Amniotic stem cell (primary cell): ENCODE measurements at places on chromosomes 16 and 17.

- no peak for DNase-seq
These were observed 11.5 kb downstream of the CACNA1H start for GRCh38 chr16:1164382-1164781.

DNA sequence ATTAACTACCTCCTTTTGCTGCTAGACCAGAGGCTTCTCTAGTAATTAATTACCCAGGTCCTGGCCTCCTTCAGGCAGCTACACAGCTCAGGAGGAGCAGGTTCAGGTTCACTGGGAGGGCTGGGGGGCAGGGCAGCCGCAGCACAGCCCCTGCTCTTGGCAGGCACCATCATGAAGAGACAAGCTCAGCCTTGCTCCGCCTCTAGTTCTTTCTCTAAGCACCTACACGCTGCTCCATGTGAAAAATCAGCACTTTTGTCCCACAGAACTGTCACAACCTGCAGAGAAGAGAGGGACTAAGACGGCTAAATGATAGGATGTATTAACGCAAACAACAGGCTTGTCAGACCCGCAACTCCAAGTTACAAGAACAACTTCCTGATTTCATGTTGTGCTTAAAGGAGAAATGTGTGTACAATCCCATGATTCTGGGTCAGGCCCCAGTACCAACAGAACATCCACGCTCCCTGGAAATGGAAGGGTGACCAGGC is 53.4 kb downstream of the GRB2 start:
- no peak for DNase-seq

- DNase-seq: no peak
These were observed 21.3 kb upstream of the HOXB13 start for GRCh38 chr17:48749621-48750553.

- no peak for DNase-seq
These were observed 142.4 kb upstream of the NOL11 start for GRCh38 chr17:67575325-67575724.

- no peak for DNase-seq
These were observed 11.6 kb downstream of the FLOT2 start for GRCh38 chr17:28885951-28886350.

DNA sequence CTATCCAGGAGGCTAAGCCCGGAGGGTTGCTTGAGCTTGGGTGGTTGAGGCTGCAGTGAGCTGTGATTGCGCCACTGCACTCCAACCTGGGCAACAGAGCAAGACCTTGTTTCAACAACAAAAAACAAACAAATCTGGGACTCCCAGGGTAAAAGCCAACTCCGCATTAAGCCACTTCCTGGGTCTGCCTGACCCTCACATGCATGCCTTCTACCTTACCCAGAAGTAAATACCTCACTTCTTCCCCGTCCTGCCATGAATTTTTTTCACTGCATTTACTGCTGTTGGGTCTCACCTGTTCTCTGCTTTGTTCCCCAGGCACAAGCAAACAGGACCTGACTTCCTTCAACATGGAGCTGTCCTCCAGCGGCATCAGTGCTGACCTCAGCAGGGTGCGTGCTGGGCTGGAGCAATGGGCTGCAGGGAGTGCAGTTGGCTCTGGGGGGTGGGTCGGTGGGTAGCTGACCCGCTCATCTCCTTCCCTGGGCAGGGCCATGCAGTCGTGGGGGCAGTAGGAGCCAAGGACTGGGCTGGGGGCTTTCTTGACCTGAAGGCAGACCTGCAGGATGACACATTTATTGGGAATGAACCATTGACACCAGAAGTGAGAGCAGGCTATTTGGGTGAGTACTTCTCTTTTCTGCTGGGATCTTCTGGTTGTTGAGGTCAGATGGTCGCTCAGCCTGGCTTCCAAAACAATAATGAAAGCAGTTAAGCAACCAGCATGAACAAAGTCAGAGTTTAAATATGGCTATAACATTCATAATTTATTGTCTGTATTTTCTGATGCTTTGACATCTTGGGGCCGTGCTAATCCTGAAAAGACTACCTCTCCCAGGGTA is 16.4 kb downstream of the ITGAL start:
- DNase-seq: no peak

GRCh38 chr17:20774472-20775135 is 195.1 kb downstream of the CDRT15L2 start:
- no peak for DNase-seq

DNA sequence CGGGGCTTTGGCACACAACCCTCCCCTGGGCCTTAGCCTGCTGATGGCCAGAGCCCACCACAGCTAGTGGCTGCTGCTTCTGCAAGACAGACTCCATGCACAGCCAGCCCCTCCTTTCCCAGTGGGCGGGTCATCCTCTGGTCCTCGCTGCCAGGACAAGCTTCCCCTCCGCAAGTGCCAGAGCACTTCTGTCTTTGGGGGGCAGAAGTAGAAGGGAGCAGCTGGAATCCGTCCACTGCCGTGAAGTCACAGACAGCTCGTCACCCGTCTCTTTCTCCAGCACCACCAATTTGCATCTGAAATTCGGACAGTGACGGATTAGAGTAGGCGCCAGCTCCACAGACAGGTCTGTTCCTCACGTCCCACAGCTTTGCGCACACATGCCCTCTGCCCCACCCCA is 31.3 kb upstream of the NAT9 start:
- DNase-seq: no peak

GRCh38 chr16:30892670-30893416 is 1.0 kb downstream of the BCL7C start:
- DNase-seq: no peak

DNA sequence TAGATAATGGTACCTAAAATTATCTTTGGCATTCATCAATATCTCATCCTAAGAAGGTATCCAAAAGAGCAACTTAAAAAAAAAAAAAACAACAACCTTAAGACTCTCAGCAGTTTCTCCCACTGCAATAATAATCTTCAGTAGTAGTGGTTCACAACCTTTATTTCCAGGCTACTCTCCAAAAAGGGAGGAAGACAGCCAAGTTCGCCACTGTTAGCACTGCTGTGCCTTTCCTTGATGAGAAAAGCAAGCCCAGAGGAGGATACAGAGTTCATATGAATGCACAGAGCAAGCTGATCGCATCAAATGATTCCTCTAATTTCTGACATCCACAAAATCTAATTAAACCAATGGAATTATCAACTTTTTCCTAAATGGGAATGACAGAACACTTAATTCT is 199.4 kb downstream of the AATF start:
- no peak for DNase-seq

GRCh38 chr17:78197147-78197832 is 10.1 kb downstream of the AFMID start:
- DNase-seq: no peak
